ENCODE measurements at places on chromosomes 5 and 9. TPM values are rescaled to one million over a fixed set of nuclear protein-coding genes. Genes with fewer than 3 reads are reported as not detected.

The SLC28A3 gene
- not detected for total RNA-seq

The TLX3 gene
- 161 TPM for total RNA-seq

- DNase-seq, result no peak
Observed at GRCh38 chr5:167821151-167821550, 470.3 kb upstream of the WWC1 start.

DNA sequence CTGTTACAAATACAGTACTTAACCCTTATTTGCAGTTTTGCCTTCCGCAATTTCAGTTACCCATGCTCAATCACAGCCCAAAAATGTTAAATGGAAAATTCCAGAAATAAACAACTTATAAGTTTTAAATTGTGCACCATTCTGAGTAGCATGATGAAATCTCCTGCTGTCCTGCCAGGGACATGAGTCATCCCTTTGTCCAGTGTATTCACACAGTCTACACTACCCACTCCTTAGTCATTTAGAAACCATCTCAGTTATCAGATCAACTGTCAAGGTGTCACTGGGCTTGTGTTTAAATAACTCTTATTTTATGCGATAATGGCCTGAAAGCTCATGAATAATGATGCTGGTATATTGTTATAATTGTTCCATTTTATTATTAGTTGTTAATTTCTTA, 95.8 kb downstream of the PLCXD3 start:
- DNase-seq, result no peak

GRCh38 chr9:36987409-36987808, 46.7 kb downstream of the PAX5 start:
- DNase-seq, result no peak

GRCh38 chr5:45060724-45061123, 252.0 kb downstream of the MRPS30 start:
- DNase-seq, result no peak

- DNase-seq, result no peak
Observed at GRCh38 chr5:173205916-173206315, 29.1 kb downstream of the NKX2-5 start.

GRCh38 chr5:66503203-66503789, 92.9 kb upstream of the MAST4 start:
- DNase-seq, result no peak
